ENCODE measurements at places on chromosomes 2 and 18.

DNA sequence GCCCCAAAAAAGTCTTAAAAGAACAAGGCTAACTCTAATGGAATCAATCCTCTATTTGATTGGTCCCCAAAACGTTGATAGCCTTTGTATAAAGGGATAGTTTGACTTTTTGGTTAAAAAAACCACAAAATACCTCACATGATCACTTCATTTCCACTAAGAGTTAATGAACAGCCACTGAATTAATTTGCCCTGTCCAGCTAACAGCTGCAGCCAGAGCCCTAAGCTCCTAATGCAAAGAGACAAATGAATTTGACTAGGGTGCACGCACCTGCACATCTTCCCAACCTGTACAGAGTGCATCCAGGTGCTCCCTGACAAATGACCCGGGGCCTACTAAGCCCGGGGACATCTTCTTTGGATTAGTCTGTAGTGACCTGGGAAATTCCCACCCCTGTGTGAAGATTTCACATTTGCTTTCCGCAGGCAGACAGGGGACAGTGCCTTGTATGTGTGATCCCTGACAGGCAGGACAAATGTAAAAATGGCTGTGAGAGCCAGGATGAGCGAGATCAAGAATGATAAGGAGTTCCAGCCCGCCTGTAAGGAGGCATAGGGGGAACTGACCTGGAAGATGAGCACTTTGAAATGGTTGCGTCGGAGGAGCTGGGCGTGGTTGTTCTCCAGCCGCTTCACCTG, 893 bp downstream of the CAVIN2 start:
- no peak for DNase-seq

DNA sequence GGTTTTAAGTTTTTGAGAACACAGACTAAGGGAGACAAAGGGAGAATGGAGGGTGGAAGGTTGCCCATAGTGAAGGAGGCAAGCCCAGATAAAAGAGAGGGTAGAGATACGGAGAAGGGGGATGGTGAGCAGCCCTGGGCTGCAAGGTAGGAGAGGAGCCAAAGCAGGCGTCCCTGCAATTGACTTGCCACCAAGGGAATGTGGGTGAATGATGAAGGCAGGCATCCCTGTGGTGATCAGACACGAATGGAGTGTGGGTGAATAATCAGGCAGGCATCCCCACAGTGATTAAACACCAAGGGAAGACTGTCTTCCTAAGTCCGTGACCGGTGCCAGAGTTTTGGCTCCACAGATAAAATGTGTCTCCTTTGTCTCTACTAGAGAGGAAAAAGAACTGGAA, 16.5 kb upstream of the ALPK2 start:
- DNase-seq = no peak

DNA sequence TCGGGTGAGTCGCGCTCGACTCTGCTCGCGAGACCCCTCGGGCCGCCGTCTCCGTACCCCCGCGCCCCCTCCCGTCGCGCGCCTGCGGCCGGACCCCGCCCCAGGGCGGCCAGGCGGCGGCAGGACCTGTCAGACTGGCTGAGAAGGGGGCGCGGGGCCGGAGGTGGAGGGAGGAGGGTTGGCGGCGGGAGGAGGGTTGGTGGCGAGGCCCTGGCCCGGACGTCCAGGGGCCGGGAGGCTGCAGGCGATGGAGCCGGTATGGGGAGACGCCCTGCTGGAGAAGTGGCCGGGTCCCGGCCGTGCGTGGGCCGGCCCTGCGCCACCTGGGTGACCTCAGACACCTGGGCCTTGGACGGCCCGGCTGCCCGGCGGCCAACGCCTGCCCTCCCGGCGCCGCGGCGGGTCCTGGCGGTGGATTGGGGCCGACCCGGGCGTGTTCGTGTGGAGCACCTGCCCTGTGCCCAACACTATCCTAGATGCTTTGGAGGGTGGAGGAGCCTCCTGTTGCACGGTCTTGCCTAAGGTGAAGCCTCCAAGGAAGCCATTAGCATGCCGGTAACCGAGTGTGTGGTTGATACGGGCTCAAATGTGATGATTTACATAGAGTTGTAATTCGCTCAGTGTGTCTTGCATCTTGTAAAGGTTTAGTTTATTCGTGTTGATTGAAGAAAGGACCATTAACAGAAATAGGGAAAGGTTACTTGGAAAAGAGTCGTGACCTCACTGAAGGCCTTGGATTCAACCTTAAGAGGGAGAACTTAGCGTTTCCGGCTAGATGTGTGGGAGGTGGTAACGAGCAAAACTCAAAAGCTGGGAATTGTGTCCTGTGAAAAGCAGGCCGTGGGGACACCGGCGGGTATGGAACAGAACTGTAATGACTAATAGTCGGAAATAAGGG, 550 bp downstream of the MYL12B start:
- DNase-seq = no peak

GRCh38 chr2:158189526-158189925, 87.8 kb downstream of the UPP2 start:
- DNase-seq = no peak

- no peak for DNase-seq
These were observed 493.0 kb upstream of the NRP2 start for GRCh38 chr2:205189301-205189700.

DNA sequence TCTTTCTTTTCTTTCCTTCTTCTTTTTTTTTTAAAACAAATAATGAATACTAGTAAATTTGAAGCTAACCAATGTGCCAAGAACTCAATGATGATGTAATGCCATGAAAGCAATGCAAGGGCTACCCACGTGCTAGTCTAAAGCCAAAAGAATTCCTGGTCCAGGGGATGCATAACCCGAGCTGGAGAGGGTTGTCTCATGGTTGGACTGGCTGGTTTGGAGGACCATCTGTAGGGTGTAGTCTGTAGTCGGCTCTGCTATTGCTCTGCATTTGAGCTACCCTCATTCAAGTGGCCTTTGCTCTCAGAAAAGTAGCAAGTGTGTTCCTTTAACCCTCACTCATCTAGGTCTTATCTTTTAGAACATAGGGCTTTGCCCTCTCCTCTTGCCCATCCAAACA, 469.6 kb upstream of the CELF4 start:
- DNase-seq = no peak

- DNase-seq = no peak
These were observed 294.3 kb upstream of the KCNH7 start for GRCh38 chr2:163132850-163133249.

- no peak for DNase-seq
These were observed 50.2 kb upstream of the FHL2 start for GRCh38 chr2:105449076-105449475.

GRCh38 chr2:73107211-73107926, 5.4 kb downstream of the RAB11FIP5 start:
- DNase-seq = no peak

- DNase-seq = no peak
These were observed 40.6 kb downstream of the GCKR start for GRCh38 chr2:27537287-27537686.

DNA sequence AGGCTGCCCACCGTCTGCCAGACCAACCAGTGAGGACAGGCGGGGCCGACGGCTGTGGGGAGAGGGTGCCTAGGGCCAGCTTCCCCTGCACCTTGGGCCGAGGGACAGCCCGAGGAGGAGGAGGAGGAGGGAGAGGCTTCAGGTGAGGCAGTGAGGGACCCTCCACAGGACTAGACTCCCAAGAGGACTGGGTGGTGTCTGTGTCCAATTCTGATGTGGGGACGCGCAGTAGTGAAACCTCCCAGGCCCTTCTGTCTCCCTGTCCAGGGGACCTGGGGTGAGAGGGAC, 19.8 kb upstream of the ASB1 start:
- DNase-seq = no peak

DNA sequence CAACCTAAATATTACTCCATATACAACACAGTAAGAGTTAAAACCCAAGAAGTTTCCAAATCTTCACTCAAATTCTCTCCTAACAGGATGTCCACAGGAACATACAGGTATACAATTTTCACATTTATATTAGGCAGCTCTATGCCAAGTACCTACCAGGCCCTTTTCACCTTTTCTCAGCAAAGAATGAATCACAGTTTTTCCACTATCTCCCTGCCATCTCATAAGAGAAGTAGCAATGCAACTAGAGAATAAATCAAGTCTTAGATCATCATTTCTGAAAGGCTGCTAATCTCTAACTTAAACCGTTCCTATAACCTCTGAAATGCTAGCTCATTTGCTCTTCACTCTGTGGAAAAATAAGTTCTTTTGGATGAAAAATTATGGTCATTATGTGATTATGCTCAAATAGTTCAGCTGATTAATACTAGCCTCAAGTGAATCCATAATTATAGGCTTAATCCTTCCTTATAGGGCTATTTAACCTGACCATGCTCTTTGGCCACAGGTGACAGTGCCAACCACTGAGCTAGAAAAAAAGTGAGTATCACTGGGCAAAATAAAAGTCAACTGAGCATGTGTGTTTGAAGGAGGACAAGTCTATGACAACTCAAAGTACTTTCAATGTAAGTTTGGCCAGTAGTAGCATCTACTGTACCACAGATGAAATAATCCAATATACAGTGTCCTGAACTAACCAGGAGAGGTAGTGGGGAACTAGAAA, 79.7 kb downstream of the COBLL1 start:
- DNase-seq = no peak

GRCh38 chr2:168468354-168468753, 12.3 kb downstream of the CERS6 start:
- no peak for DNase-seq

- no peak for DNase-seq
These were observed 133.8 kb downstream of the MEIS1 start for GRCh38 chr2:66568650-66569300.

DNA sequence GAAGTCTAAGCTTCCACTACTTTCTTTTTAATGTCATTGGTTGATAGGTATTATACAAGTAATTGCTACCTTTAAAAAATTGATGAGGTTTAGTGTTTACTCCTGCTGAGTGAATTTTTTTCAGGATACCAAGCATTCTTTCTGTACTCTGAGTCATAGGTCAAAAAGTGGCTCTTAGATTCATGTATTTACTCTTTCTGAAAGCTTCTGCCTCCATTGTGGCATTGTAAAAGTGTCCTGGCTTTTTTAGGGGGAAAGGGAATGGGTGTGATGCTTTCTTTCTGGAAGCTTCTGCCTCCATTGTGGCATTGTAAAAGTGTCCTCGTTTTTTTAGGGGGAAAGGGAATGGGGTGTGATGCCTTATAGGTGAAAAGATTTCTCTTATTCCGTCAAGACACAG, 286.5 kb downstream of the LPIN1 start:
- DNase-seq = no peak

DNA sequence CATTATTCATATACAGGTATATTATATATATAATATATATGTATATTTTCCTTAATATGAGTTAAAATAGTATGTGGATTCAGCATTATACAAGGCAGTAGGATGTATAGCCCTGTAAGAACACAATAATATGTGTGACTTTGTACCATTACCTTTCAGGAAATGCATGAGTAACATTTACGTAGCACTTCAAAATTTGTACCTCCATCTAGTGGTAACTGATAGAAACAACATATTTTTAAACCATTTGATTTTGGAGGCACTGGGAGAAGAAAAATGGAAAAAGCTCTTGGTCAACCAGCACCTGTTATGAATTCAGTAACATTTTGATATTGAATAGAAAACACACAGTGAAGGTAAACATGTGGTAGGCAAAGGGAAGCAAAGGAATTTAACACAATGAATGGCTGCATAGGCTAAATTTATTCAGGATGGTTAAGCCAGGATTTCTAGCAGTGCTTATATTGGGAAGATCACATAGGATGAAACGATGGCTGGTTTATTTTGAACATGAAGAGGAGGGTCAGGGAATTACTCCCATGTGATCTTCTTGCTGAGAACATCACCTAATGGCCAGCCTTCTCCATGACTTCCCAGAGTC, 565.5 kb downstream of the CCDC85A start:
- DNase-seq = no peak

DNA sequence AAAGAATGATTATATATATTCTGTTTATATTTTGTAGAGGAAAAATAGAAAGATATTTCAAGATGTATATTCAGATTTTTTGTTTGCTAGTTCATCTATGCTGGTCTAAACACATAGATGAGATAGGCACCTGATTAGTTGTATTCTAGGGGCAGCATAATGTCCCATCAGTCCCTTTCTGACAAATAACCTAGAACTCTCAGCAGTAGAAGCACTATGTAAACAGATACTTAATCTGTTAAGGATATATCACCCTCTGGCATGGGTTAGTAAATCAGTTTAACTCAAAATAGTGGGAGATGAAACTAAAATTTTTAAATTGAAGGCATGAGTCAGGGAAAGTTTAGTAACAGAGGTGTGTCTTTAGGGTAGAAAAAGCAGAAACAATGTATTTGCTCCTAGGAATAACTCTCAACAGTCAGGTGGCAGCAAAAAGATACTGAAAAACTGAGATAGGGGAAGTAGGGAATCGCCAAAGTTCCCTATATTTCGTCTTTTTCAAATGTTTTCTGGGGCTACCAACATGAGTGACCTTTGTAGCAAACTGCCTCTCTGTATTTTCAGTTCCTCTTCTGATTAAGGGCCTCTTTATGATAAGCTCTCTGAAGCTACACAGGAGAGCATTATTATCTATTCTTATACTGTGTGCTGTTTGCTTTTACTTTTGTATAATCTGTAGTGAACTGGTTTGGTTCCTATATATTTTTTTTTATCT, 5.7 kb downstream of the PPP1R1C start:
- no peak for DNase-seq

GRCh38 chr2:60525899-60526298, 27.6 kb downstream of the BCL11A start:
- DNase-seq = no peak

- no peak for DNase-seq
These were observed 13.1 kb downstream of the PPP3R1 start for GRCh38 chr2:68238955-68239822.

GRCh38 chr18:31774962-31775361, 14.3 kb upstream of the SLC25A52 start:
- DNase-seq = no peak

- no peak for DNase-seq
These were observed 48.5 kb upstream of the LYPD6B start for GRCh38 chr2:148989882-148990493.

- DNase-seq = no peak
These were observed 434.7 kb downstream of the EPHA4 start for GRCh38 chr2:221137385-221137784.

DNA sequence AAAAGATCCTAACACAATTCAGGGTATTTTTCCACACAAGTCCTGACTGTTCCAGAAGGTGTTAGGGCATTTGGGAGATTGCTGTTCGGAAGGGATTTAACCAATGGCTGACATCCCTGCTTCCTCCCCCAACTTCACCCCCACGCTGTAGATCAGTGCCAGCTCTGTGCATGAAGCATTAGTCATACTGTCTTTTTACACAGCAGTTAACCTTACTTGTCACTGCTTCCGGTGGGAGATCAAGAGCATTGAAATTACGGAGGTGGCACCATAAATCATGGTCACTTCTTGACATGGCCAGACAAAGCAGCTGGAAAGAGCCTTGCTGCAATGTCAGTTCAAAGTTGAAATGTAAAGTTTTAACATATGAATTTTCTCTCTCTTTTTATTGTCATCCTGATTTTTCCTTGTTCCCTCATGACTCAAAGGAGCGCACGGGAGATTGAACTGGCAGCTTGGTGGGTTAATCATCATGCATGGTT, 70.2 kb downstream of the HRH4 start:
- no peak for DNase-seq

DNA sequence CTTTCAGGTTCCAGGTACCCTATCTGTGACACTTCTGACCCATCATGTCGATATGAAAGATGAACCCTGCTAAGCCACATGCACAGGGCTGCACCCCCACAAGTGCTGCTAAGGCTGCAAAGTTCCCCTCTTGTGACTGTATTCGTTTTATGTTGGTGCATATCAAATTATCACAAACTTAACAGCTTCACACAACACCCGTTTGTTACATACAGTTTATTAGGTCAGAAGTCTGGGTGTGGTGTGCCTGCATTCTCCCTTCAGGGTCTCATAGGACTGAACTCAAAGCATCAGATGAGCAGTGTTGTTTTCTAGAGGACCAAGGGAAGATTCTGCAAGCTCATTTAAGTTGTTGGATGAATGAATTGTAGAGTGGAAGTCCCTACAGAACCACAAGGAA, 199.4 kb downstream of the ANAPC1 start:
- DNase-seq = no peak

All from ecto neural progenitor cell (in vitro differentiated cells).